ENCODE measurements at places on chromosomes 1 and 21.

DNA sequence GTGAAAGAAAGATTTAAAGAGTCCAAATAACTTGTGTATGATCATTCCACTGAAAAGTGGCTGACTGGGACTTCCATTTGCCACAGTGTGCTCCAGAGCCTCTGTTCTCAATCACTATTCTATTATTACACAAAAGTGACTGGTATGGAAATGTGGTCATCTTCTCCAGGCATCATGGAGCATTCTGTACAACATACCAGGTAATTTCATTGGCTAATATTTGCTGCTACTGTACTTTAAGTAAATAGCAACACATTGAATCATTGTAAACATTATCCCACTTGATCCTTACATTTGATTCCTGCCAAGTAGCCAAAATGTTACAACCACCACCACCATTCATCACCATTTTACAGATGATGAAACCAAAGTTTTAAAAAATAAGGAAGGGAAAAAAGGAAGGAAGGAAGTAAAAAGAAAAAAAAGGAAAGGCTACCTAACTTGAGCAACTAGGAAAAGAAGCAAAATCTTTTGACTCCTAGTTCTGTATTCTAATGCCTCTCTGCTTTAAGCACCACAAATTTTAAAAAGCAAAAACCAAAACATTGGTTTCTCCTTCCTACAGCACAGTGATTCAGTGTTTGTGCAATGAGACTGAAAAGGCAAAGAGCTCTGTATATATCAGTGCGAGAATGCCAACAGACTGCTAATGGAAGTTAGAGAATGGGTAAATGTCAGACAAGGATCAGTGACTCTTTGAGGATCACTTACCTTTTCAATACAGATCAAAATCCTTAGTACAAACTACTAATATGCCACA is 361.4 kb upstream of the PTBP2 start:
- DNase-seq, result no peak

DNA sequence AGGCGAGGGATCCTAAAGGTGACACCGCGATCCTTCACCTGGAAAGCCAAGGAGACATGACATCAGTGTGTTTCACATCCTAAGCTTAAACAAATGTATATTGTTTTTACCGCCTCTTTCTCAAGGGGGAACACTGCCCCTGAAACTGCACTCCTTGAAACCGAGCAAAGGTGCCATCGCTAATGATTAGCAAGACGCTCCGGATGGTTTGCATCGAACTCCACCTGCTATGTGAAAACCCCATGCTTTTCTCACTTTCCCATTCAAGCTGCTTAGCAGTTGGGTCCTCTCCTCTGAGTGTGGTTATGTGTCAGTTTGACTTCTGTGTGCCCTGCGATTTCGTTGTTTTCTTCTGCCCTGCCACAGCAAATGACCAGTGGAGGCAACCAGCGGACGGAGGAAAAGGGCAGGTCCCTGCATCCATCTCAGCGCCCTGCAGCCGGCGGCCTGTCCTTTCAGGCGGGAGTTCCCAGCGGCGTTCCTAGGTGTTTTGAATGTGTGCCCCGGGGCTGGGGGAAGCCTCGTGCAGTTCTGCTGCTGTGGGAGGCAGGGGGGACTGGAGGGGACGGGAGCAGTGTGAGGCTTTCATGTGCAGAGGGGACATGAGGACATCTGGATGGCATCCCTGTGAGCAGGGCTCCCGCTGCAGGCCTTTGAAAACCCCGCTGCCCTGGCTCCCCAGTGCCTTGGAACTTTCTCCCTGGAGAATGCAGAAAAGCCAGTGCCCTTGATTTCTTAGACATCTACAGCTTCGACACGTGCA is 16.1 kb downstream of the ZBTB18 start:
- DNase-seq, result no peak

- peak; percentile 85 for DNase-seq
These were observed 8.5 kb downstream of the SH3BGRL3 start for GRCh38 chr1:26288311-26288941.

DNA sequence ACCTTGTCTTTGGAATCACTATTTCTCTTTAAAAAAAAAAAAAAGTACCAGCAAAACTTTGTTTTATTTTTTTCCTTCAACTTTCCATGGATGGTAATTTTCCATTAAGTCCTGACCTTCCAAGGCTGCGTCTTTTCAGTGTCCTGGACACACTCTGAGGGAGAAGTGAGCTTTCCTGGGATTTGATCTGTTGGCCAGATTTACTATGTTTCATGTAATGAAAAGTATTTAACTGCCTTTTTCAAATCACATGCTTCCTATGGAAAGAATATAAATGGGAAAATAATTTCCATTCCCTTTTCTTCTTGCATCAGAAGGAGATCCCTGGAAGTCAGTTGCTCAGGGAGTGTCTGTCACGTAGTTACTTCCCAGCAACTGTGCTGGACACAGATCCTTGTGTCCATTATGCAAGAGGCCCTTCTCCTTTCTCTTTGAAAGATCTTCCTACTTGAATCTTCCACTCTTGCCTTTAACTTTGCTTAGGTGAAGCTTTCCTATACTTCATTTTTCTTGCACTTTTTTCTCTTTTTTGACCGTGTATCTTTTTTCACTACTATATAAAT is 59.3 kb downstream of the CENPF start:
- no peak for DNase-seq

DNA sequence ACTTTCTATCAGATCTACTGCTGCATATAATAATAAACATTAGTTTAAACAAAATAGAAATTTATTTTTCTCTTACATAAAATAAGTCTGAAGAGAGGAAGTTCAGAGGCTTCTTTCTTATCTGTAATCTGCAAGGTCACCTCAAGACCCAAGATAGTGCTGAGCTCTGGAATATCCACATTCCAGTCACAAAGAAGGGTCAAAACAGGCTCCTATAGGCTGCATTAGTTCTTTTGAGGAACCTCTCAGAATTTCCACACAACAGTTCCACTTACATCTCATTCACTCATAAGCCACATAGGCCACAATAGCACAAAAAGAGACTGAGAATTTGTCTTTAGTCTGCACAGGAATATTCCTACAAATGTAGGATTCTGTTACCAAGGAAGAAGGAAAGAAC is 15.4 kb downstream of the DYNLT5 start:
- DNase-seq, result no peak

- no peak for DNase-seq
These were observed 302.7 kb downstream of the DISC1 start for GRCh38 chr1:231929311-231929710.

DNA sequence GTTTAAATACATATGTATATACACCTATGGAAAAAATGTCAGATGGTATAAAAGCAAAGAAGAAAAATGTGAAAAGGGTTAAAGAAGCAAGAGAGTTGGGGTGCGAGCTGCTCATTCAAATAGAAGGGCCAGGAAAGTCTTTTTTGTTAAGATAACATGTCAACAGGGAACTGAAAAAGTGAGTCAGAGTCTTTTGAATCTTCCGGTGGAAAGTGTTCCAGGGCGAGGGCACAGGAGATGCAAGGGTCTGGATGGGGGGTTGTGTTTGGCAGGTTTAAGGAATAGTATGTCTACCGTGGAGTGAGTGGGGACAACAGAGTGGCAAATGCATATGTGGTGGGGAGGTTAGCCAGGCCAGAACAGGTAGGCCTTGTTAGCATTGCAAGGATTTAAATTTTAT is 22.2 kb upstream of the GNG12 start:
- DNase-seq, result no peak

DNA sequence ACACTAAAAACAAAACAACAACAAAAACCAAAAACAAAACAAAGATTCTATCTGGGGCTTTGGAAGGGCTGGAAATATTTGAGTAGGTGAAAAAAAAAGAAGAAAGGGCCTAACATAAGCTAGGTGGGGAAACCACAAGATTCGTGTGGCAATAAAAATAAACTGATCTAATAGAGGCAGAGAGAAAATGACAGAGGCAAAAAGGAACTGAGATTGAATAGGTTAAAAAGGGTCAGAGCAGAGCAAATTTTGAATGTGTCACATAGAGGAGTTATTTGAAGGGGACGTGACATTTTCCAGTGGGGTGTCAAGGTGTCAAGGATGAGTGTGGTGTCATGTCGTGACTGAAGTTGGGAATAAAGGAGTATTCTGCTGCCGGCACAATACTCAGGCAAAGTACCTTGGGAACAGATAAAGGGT is 65.2 kb upstream of the RALGPS2 start:
- DNase-seq, result no peak

GRCh38 chr1:45103534-45103933 is 91.5 kb downstream of the UROD start:
- no peak for DNase-seq

- no peak for DNase-seq
These were observed 395.8 kb upstream of the VAMP3 start for GRCh38 chr1:7375329-7375728.

DNA sequence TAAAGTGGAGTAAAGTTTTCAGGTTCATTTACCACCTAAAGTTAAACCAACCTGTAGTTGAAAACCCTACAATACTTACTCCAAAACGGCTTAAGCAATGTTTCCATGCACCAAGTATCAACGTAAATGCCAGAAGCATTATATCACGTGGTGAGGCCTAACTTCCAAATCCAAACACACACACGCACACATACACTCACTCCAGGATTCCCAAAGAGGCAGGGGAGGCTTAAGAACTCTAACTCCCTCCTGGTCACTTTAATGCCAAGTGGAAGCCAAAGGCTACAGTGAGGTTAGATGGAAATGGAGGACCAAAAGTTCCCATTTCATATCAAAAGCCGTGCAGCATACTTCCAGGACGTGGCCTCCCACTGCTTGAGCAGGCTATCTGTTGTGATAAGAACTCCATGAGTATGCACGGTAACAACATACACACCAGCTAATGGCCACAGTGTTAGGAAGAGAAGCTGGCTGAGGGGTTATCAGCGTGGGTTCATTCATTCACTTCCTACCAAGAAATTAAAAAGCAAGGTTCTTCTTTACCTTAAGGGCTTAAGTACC is 224.1 kb downstream of the SLC45A1 start:
- DNase-seq, result no peak

GRCh38 chr1:47106792-47107191 is 30.4 kb upstream of the CYP4A22 start:
- no peak for DNase-seq

- no peak for DNase-seq
These were observed 67.7 kb upstream of the MPC2 start for GRCh38 chr1:168004531-168004930.

DNA sequence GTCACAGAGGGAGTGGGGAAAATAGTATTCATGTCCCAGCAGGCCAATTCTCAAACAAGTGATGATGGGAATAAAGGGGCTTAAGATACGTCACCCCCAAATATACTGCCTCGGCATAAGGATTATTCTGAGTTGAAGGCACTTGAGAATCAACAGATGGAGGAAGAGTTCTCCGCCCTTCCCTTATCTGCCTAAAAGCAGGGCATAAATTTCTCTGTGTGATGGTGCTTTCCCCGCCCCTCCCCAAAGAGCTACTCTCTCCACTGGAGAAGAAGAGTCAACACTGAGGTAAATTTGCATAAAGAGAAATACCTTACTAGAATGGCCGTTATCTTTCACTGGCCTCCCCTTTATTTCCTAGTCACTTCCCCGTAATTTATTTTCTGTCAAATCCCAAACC is 18.7 kb downstream of the BECN2 start:
- DNase-seq, result no peak

DNA sequence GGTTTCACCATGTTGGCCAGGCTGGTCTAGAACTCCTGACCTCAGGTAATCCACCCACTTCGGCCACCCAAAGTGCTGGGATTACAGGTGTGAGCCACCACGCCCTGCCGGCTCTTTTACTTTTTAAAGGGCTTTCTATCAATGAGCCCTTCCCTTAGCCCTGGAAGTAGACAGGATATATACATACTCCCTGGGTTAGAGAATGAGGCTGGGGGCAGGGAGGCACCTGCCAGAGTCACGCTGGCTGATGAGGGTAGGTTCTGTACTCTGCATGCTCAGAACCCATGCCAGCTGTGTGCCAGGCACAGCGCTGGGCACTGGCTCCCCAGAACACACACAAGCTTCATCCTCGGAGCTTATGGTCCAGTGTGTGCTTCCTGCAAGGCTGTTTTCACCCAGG is 113.6 kb upstream of the IPO9 start:
- DNase-seq, result no peak

GRCh38 chr1:167501515-167502191 is 16.7 kb downstream of the CD247 start:
- DNase-seq, result peak; percentile 78

- no peak for DNase-seq
These were observed 56.4 kb downstream of the DIP2A start for GRCh38 chr21:46515109-46515508.

- DNase-seq, result no peak
These were observed 96.4 kb downstream of the C1orf21 start for GRCh38 chr1:184483101-184483683.

DNA sequence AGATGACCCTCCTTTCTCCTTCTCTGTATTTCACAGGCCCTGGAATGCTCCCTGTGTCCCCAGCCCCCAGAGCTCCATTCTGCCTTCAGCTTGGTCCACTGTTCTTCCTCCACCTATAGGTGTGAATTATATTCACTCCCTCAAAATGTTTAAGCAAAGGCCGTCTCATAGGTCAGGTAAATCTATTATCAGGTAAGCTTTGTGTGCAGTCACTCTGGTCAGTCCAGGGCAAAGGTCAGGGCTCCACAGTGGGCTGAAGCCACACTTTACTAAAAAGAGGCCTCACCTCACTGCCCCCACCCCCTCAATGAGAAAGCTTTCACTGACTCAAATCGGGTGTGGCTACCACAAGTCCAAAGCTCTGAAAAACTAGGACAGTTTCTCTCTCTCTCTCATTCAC is 65.9 kb downstream of the DNTTIP2 start:
- DNase-seq, result no peak

DNA sequence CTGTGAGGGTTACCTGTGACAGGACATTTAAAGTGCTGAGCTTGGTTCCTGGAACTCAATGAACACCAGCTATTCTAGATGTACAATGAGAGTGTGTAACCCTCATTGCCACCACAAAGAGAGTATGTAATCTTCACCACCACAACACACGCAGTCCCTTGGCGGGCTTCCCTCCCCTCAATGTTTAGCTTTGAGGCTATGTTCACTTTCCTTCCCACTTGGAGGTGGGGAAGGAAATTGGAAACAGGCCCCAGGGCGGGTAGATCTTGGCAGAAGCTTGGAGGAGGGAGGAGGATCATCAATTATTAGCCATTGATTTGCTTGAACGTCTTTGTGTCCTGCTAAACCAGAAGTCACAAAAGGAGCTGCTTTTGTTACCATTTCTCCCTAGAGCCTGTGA is 8.3 kb upstream of the COL16A1 start:
- DNase-seq, result no peak

GRCh38 chr1:42686418-42686817 is 4.2 kb downstream of the YBX1 start:
- no peak for DNase-seq

Data from activated CD4-positive, alpha-beta T cell treated with anti-CD3 and anti-CD28 coated beads, Interleukin-2, amount 50 U/mL, for 16 hours (primary cell).